ENCODE measurements at places on chromosomes 6 and 20.

- no peak for DNase-seq
Measured at GRCh38 chr6:273551-274058, 18.7 kb upstream of the DUSP22 start.

- no peak for DNase-seq
Measured at GRCh38 chr20:14219801-14220461, 117.5 kb downstream of the FLRT3 start.

GRCh38 chr20:35561268-35561667, 19.4 kb downstream of the ERGIC3 start:
- DNase-seq, result peak; percentile 33

DNA sequence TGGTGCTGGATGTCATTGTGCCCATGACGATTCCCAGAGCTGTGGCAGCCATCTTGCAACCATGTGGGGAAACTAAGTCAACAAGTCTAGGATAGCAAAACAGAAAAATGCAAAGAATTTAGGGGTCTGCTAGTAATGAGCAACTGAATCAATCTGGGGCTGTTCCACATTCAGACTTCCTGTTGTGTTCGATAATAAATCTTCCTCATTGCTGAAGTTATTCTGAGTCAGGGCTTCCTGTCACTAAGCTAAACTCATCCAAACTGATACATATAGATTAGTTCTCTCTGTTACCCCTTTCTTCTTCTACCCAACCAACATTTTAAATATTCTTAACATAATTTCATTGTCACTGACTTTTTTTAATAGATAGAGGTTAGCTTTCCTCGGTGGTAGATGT, 205.9 kb downstream of the HACE1 start:
- DNase-seq, result no peak

DNA sequence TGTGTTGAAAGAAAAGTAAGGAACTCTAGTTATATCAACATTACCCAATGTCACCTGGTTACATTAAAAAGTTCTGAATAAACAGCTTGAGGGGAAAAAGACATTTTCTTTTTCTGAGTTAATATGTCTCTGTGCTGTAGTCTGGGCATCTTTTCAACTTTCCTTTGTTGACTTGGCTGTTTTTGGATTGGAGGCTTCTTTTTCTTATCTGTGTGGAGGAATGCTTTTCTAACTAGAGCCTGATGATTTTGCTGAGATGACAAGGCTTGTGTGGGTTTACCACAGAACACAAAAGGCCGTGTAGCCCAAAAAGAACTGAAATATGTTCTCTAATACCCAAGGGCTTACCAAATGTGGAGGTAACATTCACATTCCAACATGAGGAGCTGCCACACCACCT, 161.8 kb downstream of the KCNQ5 start:
- peak; percentile 26 for DNase-seq

- no peak for DNase-seq
Measured at GRCh38 chr6:43250992-43251373, 7.7 kb downstream of the TTBK1 start.

- no peak for DNase-seq
Measured at GRCh38 chr20:33790566-33790965, 20.6 kb upstream of the CHMP4B start.

GRCh38 chr20:60035-60918, 27.2 kb upstream of the DEFB125 start:
- DNase-seq, result no peak

GRCh38 chr6:24186349-24186748, 60.3 kb downstream of the NRSN1 start:
- DNase-seq, result no peak

GRCh38 chr20:59697068-59697467, 92.7 kb downstream of the PHACTR3 start:
- DNase-seq, result no peak

GRCh38 chr6:167866642-167867041, 39.9 kb downstream of the AFDN start:
- no peak for DNase-seq

DNA sequence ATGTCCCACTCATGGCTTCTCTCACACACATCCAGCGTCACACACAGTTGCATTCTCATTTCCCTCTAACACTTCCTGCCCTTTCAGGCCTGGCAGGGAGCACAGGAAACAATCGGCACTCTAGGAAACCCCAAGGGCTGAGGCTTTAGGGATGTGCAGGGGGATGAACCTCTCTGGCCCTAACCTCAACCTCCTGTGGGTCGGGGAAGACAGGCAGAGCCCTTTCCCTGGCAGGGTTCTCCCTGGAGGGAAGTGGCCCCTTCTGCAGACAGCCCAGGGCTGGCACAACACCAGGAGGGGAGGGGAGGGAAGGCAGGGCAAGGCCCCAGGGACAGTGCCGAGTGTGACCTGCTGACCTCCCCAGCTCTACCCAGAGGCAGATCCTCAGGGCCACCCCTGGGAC, 2.7 kb downstream of the TEAD3 start:
- no peak for DNase-seq

- DNase-seq, result no peak
Measured at GRCh38 chr6:170450916-170451761, 102.0 kb downstream of the PSMB1 start.

GRCh38 chr20:37243076-37243936, 18.3 kb downstream of the GHRH start:
- DNase-seq, result no peak

DNA sequence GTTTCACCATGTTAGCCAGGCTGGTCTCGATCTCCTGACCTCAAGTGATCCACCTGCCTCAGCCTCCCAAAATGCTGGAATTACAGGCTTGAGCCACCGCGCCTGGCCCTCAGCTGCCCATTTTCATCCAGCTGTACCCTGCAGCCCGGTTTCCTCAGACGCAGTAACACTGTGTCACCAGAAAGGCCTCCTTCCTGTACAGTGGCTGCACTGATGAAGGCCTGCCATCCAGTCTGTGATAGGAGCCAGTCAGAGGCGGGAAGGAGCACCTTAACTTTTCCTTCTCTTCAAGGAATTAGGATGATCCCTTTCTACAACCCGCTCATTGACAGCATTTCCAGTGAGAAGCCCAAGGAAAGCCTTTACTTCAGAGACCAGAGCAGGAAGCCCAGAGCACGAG, 75.9 kb downstream of the GFOD1 start:
- DNase-seq, result no peak

DNA sequence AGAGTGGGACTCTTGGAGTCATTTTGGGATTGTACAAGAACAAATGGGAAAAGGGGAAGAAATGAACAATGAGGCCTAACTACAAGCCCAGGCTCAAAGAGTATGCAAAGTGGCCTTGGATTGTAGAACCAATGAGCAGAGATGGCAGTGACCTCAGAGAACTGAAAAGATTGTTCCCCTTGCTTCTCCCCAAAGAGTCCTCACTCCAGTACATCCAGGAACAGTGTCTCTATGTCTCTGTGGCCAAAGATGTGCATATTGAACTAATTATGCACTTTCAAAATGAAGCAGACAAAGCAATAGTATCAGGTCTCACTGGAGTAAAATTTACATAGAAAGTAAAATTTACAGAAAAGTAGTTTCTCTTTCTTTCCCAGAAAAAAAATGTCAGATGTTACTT, 81.0 kb downstream of the SMLR1 start:
- no peak for DNase-seq

DNA sequence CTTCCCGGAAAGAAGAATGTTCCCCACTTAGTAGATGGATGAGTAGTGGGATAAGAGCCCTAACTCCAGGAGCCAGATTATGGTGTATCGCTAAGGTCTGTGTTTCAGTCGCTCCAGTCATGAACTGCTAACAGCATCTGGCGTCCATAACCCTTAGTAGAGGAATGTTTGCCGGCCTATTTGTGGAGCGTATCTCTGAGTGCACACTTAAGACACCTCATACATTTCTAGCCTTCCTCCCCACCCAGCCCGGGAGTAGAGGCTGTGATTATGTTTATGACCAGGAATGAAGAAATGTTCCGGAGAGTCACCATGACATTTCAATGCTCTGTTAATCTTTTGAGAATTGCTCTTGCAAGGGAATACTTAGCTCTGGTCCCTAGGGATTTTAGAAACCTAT, 251.1 kb upstream of the SOX4 start:
- peak; percentile 31 for DNase-seq

- DNase-seq, result peak; percentile 51
Measured at GRCh38 chr6:119308048-119308570, 41.5 kb downstream of the MAN1A1 start.

- no peak for DNase-seq
Measured at GRCh38 chr6:146526192-146526591, 17.4 kb upstream of the RAB32 start.

DNA sequence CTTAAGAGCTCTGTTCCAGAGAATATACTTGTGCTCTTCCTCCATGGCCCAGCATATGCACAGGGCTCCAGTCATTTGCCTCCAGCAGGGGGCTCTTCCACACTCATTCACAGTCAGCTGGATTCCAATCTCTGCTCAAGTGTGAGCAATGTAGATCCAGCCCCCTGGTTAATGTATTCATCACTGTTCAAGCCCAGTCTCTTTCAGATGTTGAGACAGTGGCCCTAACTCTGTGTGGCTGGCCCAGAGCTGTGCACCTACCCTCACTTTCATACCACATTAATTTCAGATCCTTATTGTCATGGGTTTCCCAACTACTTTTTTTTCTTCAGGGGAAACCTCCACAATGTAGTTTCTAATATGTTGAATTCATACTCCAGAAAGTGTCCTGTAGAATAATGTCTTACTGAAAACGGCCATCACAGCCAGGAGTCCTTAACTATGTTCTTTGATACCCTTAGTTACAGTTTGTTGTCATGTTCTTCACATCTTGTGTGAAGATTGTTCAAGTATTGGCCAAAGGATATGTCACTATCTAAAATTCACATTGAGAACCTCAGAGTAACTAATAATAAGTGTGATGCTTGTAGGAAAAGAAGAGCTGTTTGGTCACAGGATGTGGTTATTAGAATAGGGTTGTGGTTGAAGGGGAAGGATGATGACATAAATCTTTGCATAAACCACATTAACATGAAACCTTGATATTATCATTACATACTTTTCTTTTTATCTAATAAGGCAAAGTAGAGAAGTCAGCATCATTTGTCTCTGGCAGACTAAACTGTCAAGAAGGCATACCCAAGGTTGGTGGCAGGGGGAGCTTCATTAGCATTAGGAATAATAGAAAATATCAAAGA, 14.4 kb upstream of the HLA-DQA1 start:
- DNase-seq, result no peak

GRCh38 chr20:49699200-49699992, 14.3 kb downstream of the B4GALT5 start:
- DNase-seq, result no peak

- DNase-seq, result no peak
Measured at GRCh38 chr6:159059885-159060506, 15.2 kb upstream of the TAGAP start.

Data from GM04504 (cell line).